ENCODE measurements at places on chromosomes 13 and 19.

DNA sequence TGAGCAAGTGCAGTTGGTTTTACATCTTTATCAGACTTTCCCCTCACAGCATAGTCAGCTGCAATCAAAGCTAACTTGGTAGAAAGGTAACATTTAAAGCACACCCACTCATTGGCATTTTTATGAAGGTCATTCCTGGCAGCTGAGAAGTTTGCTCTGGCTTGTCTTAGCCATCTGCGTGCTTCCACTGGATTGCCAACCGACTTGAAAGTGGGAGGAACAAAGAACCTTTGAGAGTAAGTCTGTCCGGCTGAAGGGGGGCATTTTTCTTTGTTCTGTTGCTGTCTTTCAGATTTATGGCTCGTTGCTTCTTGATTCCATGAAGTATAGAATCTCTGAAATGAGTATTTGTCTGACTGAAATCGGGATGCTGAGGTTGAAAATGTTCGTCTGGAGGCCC lies 103.1 kb downstream of the SACS start:
- H3K4me3 ChIP-seq, result no peak overlapping the region
- H3K4me1 ChIP-seq, result no peaks in the 10 kb centered on the region
- H3K27ac ChIP-seq, result no peak overlapping the region
- H3K36me3 ChIP-seq, result peaks cover 51% of the 10 kb centered on the region
- no peaks in the 10 kb centered on the region for H3K27me3 ChIP-seq

- H3K27me3 ChIP-seq, result no peaks in the 10 kb centered on the region
- no peak overlapping the region for H3K27ac ChIP-seq
- no peak overlapping the region for H3K4me3 ChIP-seq
- no peaks in the 10 kb centered on the region for H3K36me3 ChIP-seq
- no peaks in the 10 kb centered on the region for H3K4me1 ChIP-seq
- DNase-seq, result no peak
Measured at GRCh38 chr13:43749503-43749902, 37.3 kb downstream of the ENOX1 start.

DNA sequence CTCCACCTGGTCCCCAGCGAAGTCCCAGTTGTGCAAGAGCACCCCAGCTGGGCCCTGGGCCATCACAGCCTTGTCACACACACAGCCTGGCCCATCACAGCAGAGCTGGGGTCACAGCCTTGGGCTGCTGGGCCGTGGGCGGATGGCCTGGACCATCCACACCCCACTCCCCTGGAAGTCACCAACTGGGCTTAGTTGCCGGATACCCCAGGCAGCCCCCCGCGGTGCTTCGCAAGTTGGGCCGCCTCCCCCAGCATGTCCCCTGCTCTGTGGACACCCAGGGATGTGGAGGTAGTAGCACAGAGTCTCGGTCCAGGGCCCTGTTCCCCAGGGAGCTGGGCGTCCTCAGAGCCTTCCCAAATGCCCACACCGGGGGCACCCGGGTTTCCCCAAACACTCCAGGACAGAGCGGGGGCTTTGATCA lies 4.5 kb upstream of the ZNF554 start:
- no peak for DNase-seq
- H3K27me3 ChIP-seq, result no peaks in the 10 kb centered on the region
- H3K4me1 ChIP-seq, result no peaks in the 10 kb centered on the region
- H3K36me3 ChIP-seq, result peaks cover 4% of the 10 kb centered on the region
- no peak overlapping the region for H3K4me3 ChIP-seq
- H3K27ac ChIP-seq, result no peak overlapping the region

DNA sequence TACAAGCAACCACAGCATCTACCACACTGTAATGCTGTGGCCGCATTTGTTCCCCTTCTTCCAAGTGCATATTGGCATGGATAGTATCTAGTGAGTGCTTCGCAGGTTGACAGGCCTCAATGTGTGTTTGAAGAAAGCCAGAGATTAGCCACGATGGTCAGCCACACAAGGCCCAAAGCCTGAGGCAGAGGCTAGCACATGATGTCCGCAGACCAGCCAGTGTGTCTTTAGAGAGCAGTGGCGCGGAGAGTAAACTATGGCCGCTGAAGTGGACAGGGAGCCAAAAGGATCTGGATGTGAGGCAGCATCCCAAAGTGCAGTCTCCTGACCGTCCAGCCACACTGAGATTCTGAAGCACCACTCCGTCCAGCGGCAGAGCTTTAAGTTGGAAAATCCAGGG lies 36.0 kb downstream of the BRD4 start:
- peaks cover 27% of the 10 kb centered on the region for H3K4me1 ChIP-seq
- peaks cover 15% of the 10 kb centered on the region for H3K36me3 ChIP-seq
- H3K4me3 ChIP-seq, result no peak overlapping the region
- no peak for DNase-seq
- H3K27me3 ChIP-seq, result no peaks in the 10 kb centered on the region
- no peak overlapping the region for H3K27ac ChIP-seq

DNA sequence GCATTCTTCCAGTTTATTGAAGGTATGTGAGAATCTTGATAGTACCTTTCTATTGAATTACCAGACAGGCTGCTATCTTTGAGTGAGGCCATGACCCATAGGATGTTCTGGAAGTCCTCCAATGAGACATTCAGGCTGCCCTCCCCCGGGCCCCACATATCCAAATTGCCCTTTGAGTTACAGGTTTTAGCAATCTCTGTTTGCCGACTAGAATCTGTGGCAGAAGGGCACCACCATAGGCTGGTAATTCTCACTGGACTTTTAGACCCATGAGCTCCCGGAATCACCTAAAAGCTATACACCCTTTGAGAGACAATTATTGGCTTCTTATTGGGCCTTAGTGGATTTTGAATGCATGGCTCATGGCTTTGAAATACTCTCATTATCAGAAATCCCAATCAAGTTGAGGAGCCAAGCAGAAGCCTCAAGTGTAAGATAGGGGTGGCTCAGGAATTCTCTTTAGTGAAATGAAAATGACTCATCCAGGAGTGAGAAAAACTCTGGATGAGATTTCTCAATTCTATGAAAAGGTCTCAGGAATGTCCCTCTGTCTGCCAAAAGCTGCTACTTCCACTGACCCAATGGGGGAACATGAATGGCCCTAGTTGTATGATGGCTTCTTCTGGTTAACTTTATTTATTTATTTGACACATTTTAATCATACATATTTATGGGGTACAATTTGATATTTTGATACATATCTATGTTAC lies 172.1 kb upstream of the CSNK1A1L start:
- no peak overlapping the region for H3K27ac ChIP-seq
- no peak overlapping the region for H3K4me3 ChIP-seq
- no peaks in the 10 kb centered on the region for H3K4me1 ChIP-seq
- no peak for DNase-seq

DNA sequence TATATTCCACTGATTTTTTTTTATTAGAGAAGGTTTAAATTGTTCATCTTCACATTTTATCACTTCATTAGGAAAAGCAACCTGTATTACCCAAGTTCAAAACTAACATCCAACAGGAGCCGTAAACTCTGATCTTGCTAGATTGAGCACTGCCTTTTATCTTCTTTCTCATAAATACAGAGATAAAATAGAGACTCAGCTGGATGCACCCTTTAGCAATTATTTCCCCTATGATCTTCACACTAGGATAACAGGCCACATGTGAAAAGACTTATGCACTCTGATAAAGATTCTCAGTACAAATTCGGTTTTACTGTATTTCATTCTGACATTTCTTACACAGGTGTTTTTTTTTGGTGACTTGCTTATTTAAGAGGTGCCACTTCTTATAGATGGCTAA lies 2438.2 kb upstream of the PCDH20 start:
- H3K4me3 ChIP-seq, result no peak overlapping the region
- no peak overlapping the region for H3K27ac ChIP-seq
- no peak for DNase-seq
- no peaks in the 10 kb centered on the region for H3K36me3 ChIP-seq

DNA sequence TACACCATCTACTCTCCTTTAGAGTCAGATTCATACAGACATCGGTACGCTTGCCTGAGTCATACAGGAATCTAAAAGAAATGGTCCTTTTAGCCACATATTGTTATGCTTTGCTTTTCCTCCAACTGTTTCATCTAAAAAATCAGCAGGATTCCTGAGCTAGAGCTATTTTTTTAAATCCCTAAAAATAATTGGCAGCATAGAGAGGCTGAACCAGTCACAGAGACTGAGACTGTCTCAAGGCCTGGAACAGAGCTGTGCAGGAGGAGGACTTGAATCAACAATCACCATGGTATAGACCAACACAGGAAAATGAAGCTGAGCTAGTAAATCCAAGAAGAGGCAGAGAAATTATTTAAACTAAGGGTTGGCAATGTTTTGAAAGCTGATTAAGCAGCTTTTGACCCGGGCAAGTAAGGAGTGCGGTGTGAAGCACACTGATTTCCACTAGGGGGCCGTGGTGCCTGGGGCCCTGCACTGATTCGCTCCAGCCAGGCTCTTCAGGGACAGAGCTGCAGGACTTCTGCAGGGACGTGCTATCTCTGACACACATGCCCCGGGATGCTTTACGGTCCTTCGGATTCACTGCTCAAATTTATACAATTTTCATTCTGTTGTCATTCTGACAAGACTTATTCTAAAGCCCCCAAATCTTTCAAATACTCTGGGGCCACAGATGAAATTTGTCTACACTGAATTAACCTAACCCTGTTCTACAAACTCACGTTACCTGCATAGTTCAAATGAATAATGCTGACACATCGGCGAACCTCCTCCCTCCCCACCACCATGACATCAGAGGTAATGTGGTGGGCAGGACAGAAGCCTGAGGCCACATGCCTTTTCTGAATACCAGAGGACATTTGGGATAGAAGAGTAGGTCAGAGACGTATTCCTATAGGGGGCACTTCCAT lies 87.6 kb upstream of the SLC15A1 start:
- H3K36me3 ChIP-seq, result no peaks in the 10 kb centered on the region
- H3K27me3 ChIP-seq, result no peaks in the 10 kb centered on the region
- H3K4me3 ChIP-seq, result no peak overlapping the region
- no peaks in the 10 kb centered on the region for H3K4me1 ChIP-seq
- DNase-seq, result peak; percentile 90

GRCh38 chr19:17871878-17872250 lies at the start of gene SLC5A5:
Gene SLC5A5 (plus strand): TSS chr19:17871945. CDS start chr19:17872320, 375 bp downstream.
- no peaks in the 10 kb centered on the region for H3K4me1 ChIP-seq
- peak within 1 kb of the TSS; percentile 44 for H3K4me3 ChIP-seq
- H3K27me3 ChIP-seq, result no peaks in the 10 kb centered on the region
- H3K27ac ChIP-seq, result no peak within 1 kb of the TSS
- DNase-seq, result peak; percentile 54

DNA sequence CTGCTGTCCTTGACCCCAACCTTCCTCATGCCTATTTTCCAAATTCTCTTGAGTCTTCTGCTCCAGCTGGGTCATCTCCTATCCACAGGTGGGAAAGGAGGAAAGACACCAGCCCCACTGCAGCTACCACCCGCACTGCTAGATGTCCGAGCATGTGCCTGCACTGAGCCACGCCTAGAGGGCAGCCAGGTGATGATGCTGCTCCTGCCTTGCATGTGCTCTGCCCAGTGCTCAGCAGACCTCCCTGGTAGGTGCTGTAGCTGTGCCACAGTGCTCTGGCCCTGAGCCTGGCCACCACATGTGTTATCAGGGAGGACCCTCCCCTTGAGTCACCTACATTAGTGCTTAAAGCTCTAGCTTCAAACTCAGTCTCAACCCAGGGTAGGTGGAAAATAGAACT lies 6.9 kb upstream of the CYSLTR2 start:
- H3K27me3 ChIP-seq, result no peaks in the 10 kb centered on the region
- no peak overlapping the region for H3K27ac ChIP-seq
- no peak overlapping the region for H3K4me3 ChIP-seq

- no peak overlapping the region for H3K4me3 ChIP-seq
- no peaks in the 10 kb centered on the region for H3K4me1 ChIP-seq
- H3K36me3 ChIP-seq, result peaks cover 60% of the 10 kb centered on the region
- no peaks in the 10 kb centered on the region for H3K27me3 ChIP-seq
- DNase-seq, result no peak
- no peak overlapping the region for H3K27ac ChIP-seq
Measured at GRCh38 chr19:13138916-13139198, 11.3 kb downstream of the STX10 start.

- H3K27ac ChIP-seq, result no peak overlapping the region
- H3K4me1 ChIP-seq, result no peaks in the 10 kb centered on the region
- no peak for DNase-seq
- H3K27me3 ChIP-seq, result no peaks in the 10 kb centered on the region
Measured at GRCh38 chr19:1646659-1647453, 5.6 kb downstream of the TCF3 start.

DNA sequence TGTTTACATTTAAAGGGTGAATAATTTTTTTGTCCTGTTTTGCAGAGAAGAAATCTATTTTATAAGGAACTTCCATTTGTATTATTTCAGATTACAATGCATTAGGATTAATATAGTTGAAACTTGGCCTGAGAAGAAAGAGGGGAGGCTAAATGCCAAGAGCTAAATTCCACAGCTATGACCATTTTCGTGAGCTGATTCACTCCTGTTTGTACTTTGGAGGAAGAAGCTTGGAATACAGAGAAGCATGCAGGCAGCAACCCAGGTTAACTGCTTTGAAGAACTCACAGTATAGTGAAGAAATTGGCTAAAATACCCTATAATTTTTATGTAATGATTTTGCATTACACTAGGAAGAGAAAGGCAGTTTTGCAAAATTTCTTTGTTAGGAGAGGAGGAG lies 309.4 kb upstream of the KLF12 start:
- H3K4me1 ChIP-seq, result no peaks in the 10 kb centered on the region
- no peak overlapping the region for H3K27ac ChIP-seq
- no peaks in the 10 kb centered on the region for H3K27me3 ChIP-seq
- no peaks in the 10 kb centered on the region for H3K36me3 ChIP-seq
- H3K4me3 ChIP-seq, result no peak overlapping the region

DNA sequence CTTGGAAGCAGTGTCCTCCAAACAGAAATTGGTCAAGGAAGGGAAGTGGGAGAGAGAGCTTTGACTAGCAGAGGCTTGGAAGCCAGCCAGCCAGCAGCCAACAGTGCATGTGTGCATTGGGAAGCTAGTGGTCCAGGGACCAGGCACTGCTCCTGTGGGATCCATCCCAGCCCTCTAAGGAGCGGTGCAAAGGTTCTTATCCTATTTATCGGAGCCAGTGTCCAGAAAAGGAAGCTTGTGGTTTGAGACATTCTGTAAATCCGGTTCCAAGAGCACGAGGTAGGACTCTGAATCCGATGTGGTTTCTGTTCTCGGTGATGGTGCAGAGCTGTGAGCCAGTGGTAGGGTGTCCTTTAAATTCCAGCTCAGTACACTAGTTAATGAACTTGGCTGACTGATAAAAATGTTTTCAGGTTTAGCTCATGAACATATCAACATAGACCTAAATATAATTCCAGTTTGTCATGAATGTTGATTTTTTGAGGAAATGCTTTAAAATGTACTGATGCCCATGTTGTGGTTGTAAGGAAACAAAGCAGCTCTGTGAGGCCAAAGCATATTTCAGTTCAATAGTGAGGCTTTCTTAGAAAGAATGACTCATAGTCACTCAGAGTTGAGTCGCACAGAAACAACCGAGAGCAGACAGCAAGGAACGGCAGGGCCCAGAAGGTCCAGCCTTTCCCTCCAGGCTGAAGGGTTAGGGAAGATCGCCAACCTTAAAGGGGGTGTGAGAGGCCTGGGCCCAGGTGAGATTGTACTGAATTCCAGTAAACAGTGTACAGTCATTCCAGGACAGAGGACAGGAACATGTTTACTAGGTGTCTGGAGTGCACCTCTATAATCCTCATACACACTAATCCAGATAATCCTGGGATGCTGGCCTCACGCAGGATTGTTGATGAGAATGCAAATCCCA lies 21.5 kb upstream of the GARRE1 start:
- H3K36me3 ChIP-seq, result peaks cover 26% of the 10 kb centered on the region
- H3K4me3 ChIP-seq, result no peak overlapping the region
- no peaks in the 10 kb centered on the region for H3K27me3 ChIP-seq
